ENCODE measurements at places on chromosomes 11 and 22.

DNA sequence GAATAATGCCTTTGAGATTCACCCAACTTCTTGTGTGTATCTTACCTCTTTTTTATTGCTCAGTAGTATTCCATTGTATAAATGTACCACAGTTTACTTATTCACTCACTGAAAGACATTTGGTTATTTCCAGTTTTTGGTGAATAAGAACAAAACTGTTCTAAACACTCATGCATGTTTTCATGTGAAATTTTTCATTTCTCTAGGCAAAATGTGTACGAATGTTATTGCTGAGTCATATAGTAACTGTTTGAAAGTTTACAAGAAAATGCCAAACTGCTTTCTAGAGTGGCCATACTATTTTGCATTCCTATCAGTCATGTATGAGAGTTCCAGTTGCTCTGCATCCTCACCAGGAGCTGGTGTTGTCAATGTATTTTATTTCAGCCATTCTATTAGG, 8.8 kb upstream of the EMSY start:
- DNase-seq, result no peak

- DNase-seq, result no peak
Observed at GRCh38 chr11:68303982-68304780, 8.2 kb upstream of the LRP5 start.

- DNase-seq, result no peak
Observed at GRCh38 chr22:19709063-19709769, 5.1 kb upstream of the SEPTIN5 start.

GRCh38 chr11:24779791-24780190, 282.9 kb downstream of the LUZP2 start:
- DNase-seq, result no peak

DNA sequence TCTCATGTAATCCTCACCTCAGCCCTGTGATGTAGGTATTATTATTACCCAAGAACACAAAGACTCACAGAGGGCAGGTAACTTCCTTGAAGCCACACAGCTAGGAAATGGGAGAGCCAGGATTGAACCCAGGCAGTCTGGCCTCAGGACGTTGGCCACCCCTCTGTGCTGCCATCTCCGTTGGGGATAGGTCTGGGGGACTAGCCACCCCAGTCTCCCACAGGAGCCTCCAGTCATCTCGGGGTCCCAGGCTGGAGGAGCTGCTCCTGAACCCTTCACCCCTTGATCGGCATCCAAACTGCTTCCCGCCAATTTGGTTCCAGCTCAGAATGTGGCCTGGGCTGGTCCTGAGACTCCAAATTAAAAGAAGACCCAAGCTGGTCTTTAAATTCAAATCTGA, 10.4 kb upstream of the TCF20 start:
- no peak for DNase-seq

- DNase-seq, result no peak
Observed at GRCh38 chr11:66659763-66660162, 17.9 kb downstream of the RBM4B start.

- no peak for DNase-seq
Observed at GRCh38 chr11:134066943-134067885, 1.7 kb upstream of the JAM3 start.

GRCh38 chr22:41550952-41551491, 6.8 kb upstream of the POLR3H start:
- DNase-seq, result no peak
